Fibroblast of skin of left biceps (primary cell): ENCODE measurements at places on chromosomes 7 and 10.

DNA sequence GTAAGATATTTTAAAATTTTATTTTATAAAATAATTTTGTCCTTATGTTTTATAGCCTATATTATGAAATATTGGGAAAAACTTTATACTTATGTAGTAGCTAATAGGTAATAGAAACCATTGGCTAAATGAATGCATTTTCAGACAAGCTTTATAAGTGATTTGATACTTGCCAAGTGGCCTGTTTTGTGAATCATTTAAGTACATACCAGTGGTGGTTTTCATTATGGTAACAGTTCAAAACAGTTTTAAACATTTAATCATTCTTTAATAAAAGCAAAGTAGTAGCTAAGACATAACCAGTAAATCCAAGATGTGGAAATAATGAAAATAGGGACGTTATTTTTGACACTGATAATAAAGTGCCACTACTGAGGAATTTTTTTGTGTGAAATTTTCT, 182.2 kb downstream of the PHF14 start:
- peak; percentile 5 for DNase-seq

GRCh38 chr10:11163780-11164550, 146.3 kb downstream of the CELF2 start:
- DNase-seq, result no peak

- DNase-seq, result no peak
These were observed 179.6 kb upstream of the LRRTM3 start for GRCh38 chr10:66746246-66746645.

- DNase-seq, result peak; percentile 21
These were observed 547.5 kb upstream of the LRRTM3 start for GRCh38 chr10:66378117-66378876.

DNA sequence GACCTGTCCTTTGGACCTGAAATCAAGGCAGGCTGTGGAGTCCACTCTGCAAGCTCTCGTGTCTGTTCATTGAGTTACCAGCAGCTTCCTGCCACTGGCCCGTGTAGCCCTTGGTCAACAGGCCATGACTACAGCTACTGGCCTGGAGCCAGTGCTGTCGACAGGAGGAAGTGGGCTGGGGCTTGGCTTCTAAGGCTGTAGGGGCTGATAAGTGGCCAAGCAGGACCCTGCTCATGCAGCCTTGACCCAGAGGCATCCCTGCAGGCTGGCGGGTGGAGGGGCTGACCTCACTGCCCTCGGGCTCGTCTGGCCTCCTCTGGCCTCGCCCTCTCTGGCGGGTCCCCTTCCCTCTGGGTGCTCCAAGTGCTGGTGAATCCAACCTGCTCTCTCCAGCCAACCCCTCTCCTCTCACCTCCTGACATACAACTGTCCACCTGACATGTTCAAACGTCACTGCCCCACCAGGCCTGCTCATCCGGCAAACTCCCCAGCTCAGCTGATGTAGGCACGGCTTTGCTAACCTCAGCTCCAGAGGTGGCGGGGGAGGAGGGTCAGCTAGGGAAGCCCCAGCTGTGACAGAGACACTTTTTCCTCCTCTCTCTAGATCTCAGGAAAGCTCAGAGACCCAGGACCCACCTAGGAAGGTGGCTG, 188.6 kb upstream of the LYZL2 start:
- DNase-seq, result no peak

GRCh38 chr7:46459942-46460341, 538.9 kb upstream of the IGFBP3 start:
- no peak for DNase-seq

DNA sequence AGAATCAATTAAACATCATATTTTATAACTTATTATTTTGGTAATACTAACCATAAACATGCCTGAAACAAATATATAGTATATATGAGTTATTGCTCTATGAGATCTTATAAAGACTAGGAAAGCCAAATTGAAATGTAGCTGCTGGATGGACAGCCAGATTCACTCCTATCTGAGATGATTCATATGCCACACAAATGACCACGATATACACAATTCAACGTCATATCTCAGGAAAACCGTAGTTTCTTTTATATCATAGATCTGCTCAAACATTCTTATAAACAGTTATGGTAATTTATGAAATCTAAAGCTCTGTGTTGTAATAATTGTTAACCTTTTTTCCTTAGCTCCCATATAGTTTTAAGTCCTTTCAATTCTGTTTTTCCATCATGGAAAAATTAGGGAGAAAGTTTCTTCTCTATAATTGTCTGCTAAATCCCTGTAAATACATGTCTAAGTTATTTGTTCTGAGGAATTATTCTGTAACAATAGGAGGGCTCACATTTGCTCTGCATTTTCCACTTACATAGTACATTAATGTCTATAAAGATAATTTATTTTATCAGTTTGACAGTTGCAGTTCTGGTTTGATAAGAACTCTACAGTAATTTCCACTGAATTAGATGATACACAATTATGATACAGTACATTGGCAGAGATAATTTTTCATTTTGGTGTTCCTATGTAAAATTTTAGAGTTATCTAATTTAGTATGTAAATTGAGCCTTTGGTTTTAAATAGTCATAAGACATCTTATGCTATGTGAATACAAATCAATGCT, 42.7 kb downstream of the GNAT3 start:
- DNase-seq, result no peak

- no peak for DNase-seq
These were observed 47.2 kb upstream of the AKR1E2 start for GRCh38 chr10:4778761-4779160.

DNA sequence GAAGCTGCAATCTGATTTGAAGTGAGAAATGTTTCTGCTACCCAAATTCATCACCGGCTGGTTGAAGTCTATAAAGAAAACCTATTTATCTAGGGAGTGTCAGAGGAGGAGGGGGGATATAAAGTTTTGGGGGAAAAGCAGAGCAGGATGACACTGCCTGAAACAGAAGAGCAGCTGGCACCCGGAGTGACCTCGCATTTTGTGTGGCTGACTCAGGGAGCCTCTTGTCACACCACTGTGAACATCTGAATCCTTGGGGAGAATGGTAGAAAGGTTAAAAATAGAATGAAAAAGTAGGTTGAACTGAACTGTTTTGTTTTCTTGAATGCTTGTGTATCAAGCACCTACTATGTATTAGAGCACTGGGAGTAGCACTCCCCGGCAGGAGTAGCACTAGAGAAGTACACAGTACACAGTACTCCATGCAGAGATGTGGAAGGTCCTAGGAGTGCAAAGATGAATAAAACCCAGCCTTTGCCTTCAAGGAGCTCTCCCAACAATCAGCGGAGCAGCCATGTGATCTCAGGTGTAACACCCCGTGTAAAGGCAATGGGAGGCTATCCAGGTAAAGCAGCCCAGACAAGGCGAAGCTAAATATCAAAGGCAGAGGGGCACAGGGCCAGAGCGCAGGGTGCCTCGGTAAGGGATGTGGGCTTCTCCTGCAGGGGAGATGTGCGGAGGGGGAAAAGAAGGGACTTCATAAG, 13.5 kb downstream of the CRTAC1 start:
- DNase-seq, result no peak

DNA sequence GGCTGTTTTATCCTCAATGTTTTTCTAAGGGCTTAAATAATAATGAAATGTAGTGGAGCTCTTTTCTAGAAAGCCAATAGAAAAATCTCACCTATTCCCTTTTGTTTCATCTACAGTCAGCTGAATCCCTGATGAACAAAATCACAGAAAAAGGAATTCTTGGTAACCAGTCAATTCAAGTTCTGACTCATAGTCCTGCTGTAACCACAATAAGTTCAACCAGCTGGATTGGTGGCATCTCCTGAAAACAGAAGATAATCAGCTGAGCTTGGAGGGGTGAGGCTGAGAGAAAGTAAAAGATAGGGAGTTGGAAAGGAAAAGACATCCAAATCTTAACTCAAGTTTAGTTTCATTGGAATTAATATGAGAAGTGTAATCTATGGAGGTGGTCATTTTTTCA, 772.1 kb downstream of the CCSER2 start:
- no peak for DNase-seq

DNA sequence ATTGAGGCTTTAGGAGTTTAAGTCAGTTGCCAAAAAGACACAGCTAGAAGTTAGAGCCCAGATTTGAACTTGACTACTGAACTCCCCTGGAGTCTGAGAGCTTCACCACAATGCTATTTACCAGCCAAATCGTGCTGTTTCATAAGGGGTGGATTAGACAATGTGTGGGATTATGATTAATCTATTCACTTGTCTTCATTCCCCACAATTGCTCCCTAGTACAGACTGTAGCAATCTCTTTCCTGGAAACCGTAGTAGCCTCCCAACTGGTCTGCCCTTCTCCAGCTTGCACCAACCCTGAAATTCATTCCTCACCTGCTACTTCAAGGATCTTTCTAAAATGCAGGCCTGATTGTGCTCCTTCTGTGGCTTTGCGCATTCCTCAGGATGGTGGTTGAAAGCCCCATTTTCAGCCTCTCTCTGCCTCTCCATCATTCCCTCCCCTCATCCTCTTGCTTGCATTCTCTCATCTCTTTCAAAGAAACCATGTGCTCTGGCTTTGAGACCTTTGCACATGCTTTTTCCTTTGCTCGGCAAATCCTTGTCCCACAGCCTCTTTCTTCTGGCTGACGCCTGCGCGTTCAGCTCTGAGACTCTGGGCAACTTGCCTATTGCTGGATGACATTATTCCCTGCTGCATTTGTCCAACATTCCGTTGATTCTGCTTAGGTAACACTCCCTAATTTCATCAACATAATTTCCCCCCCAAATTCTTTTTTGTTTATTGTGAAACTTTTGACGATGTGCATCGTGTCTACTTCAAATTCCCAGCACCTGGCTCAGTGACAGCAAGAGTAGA, 145.1 kb downstream of the ADRA2A start:
- DNase-seq, result no peak

DNA sequence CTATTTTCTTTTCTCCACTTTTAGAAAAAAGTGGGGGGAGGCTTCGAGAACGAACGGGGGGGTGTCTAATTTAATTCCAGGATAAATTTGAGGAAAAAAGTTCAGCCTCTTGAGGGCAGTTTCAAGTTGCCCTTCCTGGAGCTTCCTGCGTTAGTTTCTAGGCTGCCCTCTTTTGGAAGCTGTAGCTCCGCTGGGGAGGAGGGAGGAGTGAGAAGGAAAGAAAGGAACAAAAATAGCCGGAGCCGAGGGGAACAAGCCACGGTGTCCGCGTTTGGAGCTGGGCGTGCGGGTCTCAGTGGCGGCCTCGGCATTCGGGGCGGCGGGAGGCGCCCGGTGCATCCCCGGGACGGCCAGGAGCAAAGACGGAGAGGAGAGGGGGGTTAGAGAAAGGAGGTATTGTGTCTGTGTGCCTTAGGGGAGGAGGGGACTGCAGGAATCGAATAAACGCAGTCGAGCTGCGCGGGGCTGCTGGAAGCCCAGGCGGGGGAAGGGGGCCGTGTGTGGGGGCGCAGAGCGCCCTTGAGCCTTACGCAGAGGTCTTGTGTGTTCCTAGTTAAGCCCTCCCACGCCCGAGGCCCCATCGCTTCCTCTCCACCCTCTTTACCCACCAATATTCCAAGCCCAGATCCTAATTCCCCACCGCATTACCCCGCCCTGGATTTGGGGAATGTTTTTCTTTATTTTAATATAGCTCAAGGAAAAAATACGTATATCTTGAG, 2.0 kb upstream of the TNRC18 start:
- peak; percentile 83 for DNase-seq

DNA sequence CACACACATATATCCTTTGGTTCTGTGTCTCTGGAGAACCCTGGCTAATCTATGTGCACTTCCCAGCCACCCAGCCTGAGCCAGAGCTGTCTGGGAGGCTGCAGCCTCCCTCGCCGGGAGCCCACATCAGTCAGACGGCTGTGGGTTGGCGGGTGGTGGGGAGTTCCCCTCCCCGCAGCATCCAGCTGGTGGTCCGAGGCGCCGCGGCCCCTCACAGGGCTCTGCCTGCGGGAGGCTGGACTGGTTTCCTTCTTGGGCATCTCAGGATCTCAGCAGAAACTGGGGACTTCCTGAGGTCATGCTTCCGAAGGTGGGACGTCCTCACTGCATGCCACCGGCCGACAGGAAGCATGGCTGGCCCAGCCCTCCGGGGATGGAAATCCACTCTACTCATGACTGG, 22.0 kb upstream of the PSMG3 start:
- no peak for DNase-seq

GRCh38 chr10:13917791-13918190, 331.0 kb downstream of the PRPF18 start:
- no peak for DNase-seq

DNA sequence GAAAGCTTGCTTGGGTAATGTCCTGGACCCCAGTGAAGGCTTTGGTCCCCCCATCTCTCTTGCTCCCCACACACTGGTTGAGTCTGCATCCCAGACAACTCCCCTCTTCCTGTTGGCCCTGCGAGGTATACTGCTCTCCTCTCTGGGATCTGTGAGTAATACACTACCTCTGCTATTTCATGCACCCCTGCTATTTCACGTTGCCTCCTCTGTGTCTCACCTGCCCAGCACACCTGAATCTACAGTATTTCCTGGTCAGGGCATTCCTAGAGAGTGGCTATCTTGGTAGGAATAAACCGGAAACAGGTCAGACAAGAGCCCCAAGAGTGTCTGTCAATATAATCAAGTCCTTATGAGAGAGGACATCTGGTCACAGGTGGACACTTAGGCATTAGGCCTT, 114.3 kb upstream of the ODAD2 start:
- DNase-seq, result no peak

DNA sequence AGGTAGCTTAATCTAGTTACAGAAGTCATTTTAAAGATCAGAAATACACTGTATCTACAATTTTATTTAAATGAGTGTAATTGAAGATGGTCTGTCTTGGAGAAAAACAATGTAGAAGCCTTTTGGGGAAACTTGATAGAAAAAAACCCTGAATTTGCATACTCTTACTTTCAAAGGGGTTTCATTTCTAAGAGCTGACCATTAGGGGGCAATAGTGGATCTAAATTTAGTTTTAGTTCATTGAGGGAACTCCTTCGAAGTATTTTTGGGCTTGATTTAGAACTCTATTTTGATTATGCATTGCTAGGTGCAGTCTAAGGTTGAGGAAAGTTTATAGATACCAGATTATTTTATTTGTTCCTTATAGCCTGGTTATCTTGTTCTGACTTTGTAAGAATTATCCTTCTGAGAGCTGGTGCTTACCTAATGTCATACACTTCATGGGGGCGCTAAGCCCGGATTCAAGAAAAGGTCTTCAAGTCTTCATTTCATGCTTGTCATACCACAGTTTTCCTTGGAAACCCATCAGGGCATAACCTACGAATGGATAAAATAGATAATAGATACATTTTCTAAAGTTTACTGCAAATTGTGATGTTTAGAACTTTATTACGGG, 69.1 kb upstream of the MXI1 start:
- peak; percentile 29 for DNase-seq

DNA sequence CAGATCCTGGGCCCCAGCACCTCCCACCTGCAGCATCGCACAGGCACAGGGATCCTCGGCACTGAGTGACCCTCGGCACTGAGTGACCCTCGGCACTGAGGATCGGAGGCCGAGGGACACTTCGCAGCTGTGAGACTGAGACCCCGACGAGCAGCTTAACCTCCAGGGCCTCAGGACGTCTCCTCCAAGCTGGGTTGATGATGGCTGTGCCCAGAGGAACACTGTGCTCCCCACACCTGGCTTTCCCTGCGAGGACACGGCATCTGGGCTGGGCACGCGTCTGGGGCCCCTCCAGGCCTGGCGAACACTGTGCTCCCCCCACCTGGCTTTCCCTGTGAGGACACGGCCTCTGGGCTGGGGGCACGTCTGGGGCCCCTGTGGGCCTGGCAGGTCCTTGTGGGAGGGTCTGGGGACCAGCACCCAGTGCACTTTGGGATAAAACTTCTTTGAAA, 158.3 kb upstream of the PPP2R2D start:
- no peak for DNase-seq
